Activated CD4-positive, alpha-beta T cell treated with anti-CD3 and anti-CD28 coated beads, Interleukin-2, Interleukin-4, amounts not matched to agents 100 ng/mL and 50 ng/mL, durations not matched to agents 16 hours and 8 hours (primary cell): ENCODE measurements at places on chromosomes 16 and 17.

GRCh38 chr16:87246269-87247065, 70.7 kb downstream of the C16orf95 start:
- no peak for DNase-seq

DNA sequence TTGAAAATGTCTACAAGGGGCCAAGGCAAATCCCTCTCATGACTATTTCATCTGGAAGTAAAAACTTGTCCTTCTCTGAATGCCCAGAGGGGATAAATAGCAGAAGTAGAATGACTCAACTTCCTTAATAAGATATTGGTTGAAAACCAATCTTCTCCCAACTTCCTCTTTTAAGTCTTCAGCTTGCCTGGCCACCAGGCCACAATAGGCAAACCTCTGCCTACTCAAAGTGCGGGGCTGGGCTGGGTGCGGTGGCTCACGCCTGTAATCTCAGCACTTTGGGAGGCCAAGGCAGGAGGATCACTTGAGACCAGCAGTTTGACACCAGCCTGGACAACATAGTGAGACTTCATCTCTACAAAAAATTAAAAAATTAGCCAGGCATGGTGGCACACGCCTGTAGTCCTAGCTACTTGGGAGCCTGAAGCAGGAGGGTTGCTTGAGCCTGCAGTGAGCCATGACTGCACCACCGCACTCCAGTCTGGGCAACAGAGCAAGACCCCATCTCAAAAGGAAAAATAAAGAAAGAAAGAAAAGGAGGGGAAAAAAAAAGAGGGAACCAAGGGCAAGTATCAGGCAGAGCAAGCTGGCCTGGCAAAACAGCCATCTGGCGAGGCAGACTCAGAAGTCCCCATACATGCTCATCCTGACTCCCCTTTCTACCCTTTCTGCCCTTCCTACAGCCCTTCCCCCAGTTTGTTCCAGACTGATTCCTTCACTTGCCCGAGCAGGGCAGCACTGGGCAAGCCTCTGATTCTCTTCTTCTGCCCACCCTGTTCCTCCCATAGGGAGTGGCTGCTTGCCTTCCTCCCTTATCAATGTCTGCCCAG, 20.6 kb downstream of the MAP3K14 start:
- no peak for DNase-seq

- no peak for DNase-seq
Measured at GRCh38 chr16:83727751-83728352, 79.9 kb upstream of the HSBP1 start.

DNA sequence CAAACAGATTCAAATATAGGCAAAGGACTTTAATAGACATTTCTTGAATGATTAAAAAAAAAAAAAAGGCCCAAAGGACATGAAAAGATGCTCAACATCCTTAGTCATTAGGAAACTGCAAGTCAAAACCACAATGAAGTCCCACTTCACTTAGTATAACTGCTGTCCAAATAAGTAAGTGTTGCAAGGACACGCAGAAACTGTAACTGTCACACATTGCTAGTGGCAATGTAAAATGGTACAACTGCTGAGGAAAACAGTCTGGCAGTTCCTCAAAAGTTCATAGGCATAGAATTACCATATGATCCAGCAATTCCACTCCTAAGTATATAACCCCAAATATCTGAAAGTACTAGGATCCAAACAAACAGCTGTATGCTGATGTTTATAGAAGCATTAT, 112.7 kb downstream of the BRIP1 start:
- DNase-seq, result peak; percentile 64

GRCh38 chr17:62666801-62667591, 39.5 kb downstream of the MRC2 start:
- no peak for DNase-seq

DNA sequence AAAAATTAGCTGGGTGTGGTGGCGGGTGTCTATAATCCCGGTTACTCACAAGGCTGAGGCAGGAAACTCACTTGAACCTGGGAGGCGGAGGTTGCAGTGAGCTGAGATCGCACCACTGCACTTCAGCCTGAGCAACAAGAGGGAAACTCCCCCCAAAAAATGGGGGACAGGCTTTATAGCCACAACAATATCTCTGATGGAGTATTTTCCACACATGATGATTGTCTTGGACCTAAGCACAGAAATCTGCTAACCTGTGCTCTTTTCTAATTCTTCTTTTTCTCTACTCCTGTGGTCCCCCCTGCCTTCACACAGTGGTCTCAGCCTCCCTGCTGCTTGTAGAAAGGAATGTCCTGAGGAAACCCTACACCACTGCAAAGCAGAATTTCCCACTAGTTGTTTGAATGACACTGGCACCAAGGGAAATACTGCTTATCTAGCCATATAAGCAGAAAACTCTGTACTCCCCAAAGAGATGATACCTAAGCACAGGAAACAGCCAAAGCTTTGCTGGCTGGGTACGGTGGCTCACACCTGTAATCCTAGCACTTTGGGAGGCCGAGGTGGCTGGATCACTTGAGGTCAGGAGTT, 117.6 kb downstream of the USP31 start:
- no peak for DNase-seq

DNA sequence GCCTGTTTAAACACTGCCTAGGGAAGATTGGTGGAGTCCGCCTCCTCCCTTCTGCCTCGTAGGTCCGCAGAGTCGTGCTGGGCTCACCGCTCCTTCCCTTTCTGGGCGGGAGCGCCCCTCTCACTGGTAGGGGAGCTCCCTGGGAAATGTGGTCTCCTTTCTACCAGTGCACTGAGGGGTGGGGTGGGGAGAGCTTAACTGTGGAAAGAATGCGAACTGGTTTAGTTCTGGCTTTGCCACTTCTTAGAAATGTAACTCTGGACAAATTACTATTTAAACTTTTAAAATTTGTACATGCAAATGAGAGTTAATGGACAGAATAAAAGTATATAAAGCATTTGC, 105.7 kb downstream of the RPTOR start:
- DNase-seq, result no peak

GRCh38 chr16:70551788-70552187, 28.2 kb downstream of the SF3B3 start:
- DNase-seq, result no peak

GRCh38 chr16:6160303-6160702, 1062.7 kb upstream of the EEF2KMT start:
- DNase-seq, result no peak
